ENCODE measurements at places on chromosomes 16 and 17.

- no peak for DNase-seq
Measured at GRCh38 chr17:79575229-79575628, 35.6 kb downstream of the RBFOX3 start.

- no peak for DNase-seq
Measured at GRCh38 chr17:82892899-82893565, 53.2 kb upstream of the ZNF750 start.

- no peak for DNase-seq
Measured at GRCh38 chr16:67966549-67967182, 1.8 kb downstream of the SLC12A4 start.

DNA sequence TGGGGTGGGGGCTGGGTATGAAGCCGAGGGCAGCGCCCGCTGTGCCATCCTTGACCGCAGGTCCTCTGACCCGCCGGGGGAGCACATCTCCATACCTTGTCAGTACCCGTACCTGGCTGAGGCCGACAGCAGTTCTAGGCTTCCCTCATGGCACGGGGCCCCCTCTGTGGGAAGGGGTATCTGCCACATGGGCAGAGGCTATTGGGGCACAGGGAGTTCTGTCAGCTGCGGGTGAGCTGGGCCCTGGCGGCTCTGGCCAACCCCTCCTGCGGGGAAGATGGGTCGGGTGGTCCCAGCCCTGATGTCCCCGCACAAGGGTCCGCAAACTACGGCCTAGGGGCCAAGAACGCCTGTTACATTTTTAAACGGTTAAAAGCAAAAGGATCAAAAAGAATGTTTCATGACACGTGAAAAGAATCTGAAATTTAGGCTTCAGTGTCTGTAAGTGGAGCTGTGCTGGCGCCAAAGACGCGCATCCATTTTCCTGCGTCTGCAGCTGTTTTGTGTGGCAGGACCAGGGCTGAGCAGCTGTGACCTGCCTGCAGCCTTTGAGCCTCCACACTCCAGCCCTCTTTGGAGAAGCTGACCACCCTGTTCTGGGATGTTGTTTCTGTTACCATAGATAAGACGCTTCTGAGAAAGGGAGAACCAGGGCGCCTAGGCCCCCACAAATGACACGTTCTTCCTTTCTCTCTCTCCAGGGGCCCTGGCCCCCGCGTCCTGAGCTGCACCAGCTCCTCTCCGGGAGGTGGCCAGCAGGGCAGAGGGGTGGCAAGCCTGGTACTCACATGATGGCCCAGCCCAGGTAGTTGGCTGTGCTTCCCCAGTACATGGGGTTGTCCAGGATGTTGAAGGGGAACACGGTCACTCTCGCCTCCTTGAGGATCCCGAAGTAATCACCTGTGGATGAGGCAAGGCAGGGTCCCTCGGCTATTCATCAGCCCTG, 12.7 kb upstream of the RASD1 start:
- DNase-seq: no peak

DNA sequence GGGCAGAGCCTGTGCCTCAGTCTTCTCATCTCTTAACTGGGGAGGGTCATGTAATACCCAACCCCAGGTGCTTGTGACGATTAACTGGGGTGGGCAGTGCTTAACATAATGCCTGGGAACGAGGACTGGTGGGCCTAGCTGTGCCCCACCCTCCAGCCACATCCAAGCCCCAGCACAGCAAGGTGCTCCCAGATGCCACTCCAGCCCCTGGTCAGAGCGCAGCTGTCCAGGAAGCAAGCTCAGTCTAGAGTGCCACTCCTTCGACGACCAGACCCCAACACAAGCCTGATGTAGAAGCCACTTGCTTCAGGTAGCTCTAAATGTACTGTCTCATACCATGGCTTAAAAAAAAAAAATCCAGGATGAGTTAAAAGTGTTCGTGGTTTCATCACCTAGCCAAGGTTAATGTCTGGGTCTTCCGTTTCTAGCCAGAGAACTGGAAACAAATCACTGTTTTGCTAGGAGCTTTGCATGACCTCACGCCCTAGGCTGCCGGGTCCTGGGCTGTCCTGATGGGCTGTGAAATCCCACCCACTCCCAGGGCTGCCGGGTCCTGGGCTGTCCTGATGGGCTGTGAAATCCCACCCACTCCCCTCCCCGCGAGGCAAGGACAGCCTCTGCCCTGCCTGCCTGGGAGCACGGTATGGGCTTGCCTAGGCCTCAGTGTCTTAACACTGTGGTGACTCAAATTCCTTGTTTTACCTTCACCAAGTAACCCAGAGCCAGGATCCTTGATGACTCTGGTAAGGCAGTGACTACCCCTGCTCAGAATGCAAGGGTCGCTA, 7.7 kb downstream of the MIEF2 start:
- no peak for DNase-seq

DNA sequence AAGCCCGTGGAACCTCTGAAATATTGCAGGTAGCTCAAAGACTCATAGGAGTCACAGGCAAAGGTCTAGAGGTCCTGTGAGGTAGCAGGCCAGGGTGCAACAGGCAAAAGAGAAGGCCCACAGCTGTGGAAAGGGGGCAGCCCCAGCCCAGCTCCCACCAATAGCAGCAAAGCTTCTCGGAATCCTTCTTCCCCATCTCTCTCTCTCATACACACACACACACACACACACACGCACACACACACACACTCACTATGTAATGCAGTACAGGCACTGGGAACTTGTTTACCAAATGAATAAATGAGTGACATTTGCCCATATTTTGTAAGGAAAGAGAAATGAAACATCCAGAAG, 16.8 kb upstream of the SUPT4H1 start:
- no peak for DNase-seq

DNA sequence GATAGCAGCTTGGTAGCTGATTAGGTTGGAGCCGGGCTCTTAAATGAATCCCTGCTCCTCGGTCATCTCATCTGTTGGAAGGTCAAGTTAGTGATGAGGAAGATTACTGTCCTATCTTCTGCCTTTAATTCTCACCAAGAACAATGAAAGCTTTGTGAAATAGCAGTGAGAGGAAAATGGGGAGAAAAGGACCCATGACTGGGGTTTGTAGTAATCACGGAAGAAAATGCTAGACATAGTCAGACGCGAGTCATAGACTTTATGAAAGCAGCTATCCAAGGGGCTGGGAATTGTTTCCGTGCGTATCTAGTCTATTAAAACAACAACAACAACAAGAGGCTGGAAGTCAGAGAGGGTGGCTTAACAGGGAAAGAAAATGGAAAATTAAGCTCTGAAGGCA, 18.3 kb downstream of the PIK3R5 start:
- no peak for DNase-seq

DNA sequence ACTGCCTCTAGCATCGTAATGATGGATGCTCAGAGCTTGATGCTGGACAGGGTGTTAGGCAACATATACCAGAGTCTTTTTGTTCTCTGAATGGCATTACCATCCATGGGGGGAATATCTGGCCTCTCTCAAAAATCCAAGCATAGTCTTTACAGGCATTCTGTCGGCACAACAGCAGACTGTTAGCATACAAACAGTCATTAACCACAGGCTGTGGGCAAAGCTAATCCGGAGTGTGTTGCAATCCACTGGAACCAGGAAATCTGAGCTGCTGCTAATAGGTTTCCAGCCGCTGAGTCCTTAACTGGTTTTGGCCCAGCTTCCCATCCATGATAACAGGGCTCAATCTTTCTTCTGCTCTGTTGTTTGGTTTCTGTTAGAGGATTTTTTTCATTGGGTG, 371.9 kb downstream of the HS3ST3B1 start:
- no peak for DNase-seq

- no peak for DNase-seq
Measured at GRCh38 chr17:61895391-61895790, 32.1 kb upstream of the BRIP1 start.

GRCh38 chr17:231191-231965, 49.9 kb upstream of the DOC2B start:
- no peak for DNase-seq

GRCh38 chr17:72455562-72455961, 334.7 kb downstream of the SOX9 start:
- DNase-seq: no peak

DNA sequence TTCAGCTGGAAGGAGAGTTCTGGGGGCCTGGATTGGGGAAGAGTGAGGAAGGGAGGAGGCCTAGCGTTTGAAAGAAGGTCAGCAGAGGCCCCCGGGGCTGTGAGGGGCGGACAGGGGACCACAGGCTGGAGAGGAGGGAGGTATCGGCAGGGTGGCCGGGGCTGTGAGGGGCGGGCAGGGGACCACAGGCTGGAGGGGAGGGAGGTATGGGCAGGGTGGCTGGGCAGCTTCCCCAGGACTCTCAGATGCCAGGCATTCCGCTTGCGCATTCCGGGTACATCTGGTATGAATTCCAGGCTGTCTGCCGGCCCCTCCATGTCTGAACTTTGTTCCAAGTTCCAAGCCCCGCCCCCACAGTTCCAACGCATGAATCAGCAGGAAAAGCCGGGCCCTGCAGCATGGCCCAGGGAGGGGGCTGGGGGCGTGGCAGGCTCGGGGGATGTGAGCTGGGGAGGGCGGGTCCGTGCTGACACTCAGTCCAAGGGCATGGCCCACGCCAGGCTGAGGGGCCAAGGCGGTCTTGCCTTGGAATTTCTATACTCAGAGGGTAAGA, 4.3 kb upstream of the TLCD2 start:
- no peak for DNase-seq

- DNase-seq: no peak
Measured at GRCh38 chr17:4525691-4526397, 27.2 kb downstream of the SPNS2 start.

- DNase-seq: no peak
Measured at GRCh38 chr17:76179496-76180467, 38.7 kb upstream of the FOXJ1 start.

GRCh38 chr17:49035470-49036269, 38.5 kb downstream of the IGF2BP1 start:
- no peak for DNase-seq

DNA sequence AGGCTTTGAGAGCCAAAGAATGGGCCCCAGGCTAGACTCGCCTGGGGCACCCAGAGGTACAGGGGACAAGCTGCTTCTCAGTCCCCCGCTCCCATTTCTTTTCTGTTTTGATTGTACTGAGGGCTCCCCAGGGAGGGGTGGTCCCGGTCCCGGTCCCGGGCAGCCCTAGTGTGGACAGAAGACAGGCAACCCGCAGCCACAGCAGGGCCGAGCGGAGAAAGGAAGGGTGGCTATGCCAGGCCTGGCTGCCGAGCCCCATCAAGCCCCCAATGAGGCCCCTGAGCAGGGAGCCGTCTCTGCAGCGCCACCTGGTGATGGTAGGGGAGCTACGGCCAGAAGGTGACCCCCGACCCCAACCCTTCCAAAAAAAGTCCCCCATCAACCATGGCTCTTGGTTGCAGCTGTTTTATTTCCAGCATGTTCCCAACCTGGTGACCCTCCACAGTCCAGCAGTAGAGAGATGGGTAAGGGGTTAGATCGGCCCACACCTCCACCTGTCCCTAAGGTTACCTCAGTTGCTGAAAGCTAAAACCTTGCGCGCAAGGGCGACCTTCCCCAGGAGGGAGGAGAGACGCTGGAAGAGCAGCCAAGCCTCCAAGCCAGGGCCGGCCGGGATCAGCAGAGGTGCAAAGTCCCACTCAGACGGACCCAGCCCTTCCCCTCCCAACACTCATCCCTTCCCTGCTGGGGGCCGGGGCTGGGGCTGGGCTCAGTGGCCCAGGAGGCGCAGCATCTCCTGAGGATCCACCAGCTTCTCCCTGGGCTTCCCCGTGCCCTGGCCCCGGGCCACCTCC, 2.6 kb upstream of the GRIN2C start:
- DNase-seq: no peak

DNA sequence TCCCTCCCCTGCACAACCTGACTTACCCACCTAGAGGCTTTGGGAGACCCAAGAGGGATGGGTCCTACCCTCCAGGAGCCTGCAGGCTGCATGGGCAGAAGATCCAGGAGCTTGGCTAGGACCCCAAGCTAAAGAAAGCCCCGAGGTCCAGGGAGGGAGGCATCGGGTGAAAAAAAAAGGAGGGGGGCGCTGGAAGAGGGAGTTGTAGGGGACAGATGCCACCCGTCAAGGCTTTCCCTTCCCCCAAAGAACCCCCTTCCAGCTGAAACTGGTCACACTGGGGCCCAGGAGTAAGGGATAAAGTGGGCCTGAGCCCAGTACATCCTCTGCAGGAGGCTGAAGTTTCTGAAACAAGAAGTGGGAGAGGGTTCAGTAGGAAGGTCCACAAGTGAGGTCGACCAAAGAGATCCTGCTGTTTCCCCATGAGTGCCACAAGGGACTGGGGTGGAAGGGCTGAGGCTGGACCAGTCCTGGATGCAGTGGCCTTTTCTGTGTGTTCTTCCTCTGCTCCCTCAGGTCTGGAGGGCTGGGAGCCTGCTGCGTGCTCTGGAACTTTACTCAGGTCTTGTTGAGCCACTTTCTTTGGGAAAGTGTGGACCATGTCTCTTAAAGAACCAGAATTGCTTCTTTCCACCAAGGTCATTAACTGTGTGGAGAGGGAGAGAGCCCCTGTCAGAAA, 14.2 kb upstream of the CBFB start:
- no peak for DNase-seq
